ENCODE measurements at places on chromosomes 11 and 22.

DNA sequence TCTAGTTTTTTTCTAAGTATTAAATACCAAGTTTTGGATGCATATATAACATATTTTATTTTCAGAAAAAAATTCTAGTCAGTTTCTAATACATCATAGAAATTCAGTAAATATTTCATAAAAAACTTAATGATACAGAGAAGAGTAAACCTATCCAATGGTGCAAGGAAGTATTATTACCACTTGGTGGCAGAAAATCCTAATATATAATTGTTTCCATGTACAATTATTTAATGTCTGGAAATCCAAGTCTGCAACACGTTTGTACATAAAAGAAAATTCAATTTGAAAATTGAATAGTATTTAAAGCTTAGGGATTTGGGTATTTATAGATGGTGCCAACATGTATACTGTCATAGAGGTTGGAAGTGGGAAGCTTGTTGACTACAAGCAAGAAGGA is 127.0 kb downstream of the TRPC6 start:
- no peak for DNase-seq

- DNase-seq: no peak
Observed at GRCh38 chr11:68978931-68979594, 1.7 kb downstream of the MRGPRD start.

- no peak for DNase-seq
Observed at GRCh38 chr11:133902506-133902905, 54.3 kb downstream of the IGSF9B start.

DNA sequence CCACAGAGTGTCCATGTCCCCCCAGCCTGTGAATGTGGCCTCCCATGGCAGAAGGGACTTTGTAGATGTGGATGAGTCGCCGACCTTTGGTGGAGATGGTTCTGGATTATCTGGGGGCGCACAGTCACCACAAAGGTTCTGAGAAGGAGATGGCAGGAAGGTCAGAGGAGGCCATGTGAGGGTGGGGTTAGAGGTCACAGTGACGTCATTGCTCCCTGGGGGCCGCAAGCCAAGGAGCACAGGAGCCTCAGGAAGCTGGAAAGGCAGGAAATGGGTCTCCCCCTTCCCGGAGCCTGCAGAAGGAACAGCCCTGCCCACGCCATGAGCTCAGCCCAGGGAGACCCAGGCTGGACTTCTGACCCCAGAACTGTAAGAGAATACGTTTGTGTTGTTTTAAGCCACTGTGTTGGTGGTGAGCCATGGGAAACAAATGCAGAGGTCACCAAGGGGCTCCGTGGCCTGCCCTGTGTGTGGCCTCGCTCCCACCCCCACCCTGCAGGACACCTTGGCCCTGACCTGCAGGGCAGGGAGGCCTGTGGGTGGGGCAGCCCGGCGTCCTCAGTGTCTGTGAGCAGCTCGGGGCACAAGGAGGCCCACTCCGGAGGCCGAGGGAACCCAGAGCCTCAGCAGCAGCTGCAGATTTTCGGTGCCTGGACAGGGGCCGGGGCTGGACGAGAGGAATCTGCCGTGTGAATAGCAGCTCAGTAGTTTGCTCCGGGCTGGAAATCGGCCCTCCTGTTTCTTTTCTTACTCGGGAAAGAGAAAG is 32.1 kb downstream of the GRAMD4 start:
- DNase-seq: no peak

DNA sequence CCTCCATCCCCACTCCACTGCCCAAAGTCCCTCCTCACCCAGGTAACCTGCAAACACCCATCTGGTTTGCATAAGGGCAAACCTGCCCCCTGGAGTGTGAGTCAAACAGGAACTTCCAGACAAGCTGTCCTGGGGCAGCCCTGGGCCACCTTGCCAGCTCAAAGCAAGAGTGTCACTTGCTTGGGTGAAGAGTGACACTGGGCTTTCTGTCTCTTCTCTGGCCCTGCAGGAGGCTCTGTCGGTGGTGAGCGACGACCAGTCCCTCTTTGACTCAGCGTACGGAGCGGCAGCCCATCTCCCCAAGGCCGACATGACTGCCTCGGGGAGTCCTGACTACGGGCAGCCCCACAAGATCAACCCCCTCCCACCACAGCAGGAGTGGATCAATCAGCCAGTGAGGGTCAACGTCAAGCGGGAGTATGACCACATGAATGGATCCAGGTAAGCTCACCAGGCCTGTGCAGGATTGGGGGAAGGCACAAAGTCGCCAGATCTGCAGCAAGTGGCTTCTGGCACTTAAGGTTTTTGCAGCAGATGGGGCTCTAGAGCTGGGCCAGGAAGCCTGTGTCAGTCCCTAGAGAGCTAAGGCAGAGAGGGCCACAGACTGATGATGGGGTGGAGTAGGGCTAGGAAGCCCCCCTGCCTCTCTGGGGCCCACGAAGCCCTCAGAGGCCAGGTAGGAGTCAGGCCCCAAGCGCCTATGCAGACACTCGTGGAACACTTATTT is 64.2 kb downstream of the FLI1 start:
- no peak for DNase-seq

DNA sequence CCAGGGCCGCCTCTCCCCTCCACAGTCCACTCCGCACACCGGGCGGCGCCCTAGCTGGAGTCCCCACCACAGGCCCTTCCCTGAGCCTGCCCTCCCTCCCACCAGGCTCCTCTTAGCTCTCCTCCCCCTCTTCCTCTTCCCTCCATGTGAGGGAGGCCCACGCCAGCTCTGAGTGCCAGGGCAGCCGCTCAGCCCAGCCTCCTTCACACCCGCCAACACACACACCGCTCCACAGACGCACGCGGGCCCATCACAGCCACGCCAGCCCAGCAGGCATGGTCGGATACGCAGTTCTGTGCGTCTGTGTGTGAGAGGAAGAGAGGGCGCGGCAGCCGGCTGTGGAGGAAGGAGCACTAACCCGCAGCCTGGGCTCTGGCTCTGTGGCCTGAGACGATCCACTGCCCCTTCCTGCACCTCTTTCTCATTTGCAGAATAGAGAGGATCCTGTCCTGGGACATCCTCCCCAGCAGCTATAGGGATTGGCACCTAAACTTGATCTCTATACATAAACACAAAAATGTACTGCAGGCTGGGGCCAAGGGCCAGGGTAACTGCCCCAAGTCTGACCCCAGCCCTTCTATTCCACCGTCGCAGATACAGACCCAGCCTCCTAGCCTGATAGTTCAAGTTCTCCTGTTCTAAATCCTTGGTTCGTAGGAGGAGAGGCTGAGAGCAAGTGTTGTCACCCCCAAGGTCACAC is 3.5 kb downstream of the CHRM4 start:
- DNase-seq: no peak

DNA sequence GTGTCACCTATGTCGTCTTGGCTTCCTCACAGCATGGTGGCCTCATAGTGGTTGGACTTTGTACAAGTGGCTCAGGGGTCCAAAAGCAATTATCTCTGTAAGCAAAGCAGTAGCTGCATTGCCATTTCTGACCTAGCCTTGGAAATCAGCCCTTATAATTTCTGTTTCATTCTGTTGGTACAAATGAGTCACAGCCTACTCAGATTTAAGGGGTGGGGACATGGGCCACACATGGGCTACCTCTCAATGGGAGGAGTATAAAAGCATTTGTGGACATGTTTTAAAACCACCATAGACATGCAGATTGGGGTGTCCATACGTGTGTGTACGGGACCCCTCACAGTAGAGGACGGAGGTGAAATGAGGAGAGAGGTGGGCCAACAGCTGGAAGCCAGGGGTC is 41.6 kb downstream of the CHRDL2 start:
- no peak for DNase-seq

DNA sequence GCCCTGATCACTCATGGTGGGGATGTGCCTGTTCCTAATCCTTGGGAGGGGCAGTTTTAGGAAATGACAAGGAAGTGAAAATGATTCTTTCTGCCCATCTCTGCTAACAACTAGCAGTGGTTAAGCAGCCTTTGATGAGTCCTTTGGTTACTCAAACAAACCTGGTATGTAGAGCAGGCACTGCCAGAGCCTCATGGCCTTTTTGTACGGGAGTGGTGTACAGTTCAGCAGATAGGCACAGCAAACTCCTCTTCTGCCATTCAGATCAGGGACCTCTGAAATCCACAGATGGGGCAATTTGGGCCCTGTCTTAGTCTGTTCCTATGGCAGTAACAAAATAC is 66.2 kb downstream of the FZD4 start:
- DNase-seq: no peak

DNA sequence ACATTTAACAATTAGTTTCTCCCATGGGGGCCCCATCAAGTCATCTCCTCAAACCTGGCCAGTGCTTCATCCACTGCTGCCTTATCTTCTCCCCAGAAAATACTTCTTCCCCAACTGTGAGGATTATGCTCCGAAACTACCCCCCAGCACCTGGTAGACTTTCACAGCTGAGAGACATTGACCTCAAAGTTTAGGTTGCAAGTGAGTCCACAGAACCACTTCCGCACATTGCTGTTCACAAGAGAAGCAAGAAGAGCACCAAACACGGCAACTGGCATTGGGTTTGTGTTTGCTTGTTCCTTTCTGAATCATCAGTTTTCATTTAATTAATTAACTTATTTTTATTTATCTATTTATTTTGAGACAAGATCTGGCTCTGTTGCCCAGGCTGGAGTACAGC is 6.1 kb downstream of the MCHR1 start:
- DNase-seq: no peak

- peak; percentile 89 for DNase-seq
Observed at GRCh38 chr22:29030618-29031226, 30.9 kb downstream of the C22orf31 start.

DNA sequence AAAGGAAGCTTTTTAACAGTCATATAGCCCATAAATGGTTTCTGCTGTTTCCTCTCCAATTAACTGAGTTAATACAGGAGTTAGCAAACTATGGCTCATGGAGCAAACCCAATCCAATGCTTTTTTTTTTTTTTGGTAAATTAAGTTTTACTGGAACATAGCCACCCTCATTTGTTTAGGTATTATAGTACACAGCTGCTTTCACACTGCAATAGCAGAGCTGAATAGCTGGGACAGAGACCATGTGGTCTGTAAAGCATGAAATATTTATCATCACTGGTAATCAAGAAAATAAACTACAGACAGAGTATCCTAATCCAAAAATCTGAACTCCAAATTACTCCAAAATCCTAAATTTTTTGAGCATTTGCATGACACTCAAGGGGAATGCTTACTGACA is 53.7 kb downstream of the RDX start:
- no peak for DNase-seq

DNA sequence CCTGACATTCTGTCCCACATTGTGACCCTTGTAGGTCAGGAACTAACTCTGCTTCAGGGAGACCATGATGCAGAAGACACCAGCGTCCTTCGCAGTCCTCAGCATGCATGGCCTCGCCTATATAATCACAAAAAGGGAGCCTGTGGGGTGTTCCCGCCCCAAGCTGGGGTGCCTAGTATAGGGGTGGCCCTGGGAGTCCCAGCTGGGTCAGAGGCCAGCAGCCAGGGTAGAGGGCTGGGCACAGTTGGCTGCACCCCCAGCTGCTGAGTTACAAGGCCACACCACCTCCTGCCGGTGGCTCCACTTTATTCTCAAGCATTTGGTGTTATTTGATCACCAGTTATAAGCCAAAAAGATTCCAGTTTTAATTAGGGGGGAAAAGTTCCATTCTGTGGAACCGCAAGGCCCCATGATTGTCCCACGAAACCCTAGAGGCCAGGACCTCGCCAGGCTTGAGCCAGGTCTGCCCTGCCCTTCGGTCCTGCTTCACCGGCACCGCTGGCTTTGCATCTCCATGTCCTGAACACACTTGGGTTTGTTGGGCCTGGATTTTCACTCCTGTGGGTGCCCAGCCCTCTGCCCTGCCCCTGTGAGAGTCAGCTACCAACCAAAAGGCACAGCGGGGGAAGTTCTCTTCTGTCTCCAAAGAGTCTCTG is 15.0 kb upstream of the GNB1L start:
- no peak for DNase-seq

All from HCT116 (cell line).